ENCODE measurements at places on chromosomes 7 and 10.

GRCh38 chr10:132065491-132066105 is at the start of gene JAKMIP3:
Gene JAKMIP3, plus strand, starts transcription at chr10:132065946. Its CDS starts 38,863 bp downstream, at chr10:132104809.
- DNase-seq = no peak

- no peak for DNase-seq
These were observed 10.4 kb downstream of the RAB11FIP2 start for GRCh38 chr10:118036281-118036875.

GRCh38 chr10:114603948-114604347 is 54.1 kb downstream of the ABLIM1 start:
- DNase-seq = no peak

GRCh38 chr7:115292381-115292780 is 370.5 kb downstream of the MDFIC start:
- no peak for DNase-seq

All from activated CD8-positive, alpha-beta memory T cell treated with anti-CD3 and anti-CD28 coated beads for 48 hours (primary cell).